ENCODE measurements at places on chromosomes 16 and 17. TPM values are rescaled to one million over a fixed set of nuclear protein-coding genes. Genes with fewer than 3 reads are reported as not detected.

- no peak for ATAC-seq
These were observed 388.2 kb upstream of the MAF start for GRCh38 chr16:79988721-79989220.

- no peak for ATAC-seq
These were observed 24.1 kb downstream of the SLC6A4 start for GRCh38 chr17:30211371-30211770.

DNA sequence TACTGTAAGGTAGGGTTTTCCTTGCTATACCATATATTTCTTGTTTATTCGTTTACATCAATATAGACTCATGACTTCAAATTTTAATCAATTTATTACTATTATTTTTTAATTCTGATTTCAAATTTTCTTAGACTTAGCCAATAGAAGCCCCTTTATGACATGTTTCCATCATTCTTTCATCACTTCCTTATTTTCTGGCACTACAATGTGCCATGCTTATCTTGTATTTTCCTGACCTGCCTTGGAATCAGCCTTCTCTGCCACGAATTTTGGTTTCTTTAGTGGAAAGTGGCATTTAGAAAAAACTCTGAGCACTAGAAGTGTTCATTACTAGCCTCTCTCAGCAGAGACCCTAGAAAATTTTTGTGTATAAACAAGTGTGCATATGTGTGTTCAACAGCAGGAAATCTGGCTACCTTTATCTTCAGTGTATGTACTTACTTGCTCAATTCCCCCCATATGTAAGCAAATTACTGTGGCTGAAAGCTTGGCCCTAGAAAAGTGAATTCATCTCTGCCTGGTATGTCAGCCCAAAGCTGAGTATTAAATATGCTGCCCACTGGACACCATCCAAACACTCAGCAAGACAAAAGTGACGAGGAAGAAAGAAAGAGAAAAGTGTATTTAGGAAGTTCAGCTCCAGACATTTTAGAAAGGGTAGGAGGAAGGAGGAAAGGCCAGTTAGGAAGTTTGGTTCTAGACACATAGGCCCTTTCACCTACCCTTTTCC is 4.0 kb downstream of the STXBP4 start:
- no peak for ATAC-seq

- ATAC-seq, result no peak
These were observed 221.6 kb downstream of the FTO start for GRCh38 chr16:53925526-53925925.

DNA sequence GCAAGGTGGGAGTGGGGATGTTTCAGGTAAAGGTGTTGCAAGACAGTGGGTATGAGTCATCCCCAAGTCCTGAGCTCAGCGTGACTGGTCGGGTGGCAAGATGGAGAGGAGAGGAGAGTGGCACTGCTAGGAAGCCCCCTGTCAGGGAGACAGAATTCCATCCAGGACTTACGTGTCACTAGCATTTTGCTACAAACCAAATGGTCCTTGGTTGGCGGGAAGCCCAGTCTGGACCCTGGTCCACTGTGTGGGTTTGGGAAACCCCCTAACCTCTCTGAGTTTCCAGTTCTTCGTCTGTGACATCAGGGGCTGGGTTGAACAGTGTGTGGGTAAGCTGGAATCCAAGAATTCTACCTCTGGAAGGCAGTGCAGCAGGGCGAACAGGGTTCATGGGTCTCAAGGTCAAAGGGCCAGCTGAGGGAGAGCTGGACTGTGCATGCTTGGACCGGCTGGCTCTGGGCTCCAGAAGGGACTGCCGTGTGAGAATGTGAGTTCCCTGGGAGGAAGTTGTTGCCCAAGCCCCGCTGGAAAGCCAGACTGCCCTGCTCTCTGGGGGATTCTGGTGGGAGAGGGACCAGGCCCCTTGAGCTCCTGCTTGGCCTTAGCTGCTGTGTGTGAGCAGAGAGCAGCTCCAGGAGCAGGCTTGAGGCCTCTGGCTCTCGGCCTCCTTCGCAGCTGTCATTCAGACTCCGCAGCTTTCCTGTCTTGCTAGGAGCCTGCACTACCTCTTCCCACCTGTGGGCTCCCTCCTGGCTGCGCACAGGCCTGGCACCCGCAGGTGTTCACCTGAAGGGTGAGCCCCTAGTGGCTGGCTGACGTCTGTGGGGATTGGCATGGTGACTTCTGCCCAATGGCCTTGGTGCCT is 84.6 kb downstream of the NT5M start:
- ATAC-seq, result peak; percentile 20

GRCh38 chr17:71273441-71273840 is 847.4 kb upstream of the SOX9 start:
- no peak for ATAC-seq

DNA sequence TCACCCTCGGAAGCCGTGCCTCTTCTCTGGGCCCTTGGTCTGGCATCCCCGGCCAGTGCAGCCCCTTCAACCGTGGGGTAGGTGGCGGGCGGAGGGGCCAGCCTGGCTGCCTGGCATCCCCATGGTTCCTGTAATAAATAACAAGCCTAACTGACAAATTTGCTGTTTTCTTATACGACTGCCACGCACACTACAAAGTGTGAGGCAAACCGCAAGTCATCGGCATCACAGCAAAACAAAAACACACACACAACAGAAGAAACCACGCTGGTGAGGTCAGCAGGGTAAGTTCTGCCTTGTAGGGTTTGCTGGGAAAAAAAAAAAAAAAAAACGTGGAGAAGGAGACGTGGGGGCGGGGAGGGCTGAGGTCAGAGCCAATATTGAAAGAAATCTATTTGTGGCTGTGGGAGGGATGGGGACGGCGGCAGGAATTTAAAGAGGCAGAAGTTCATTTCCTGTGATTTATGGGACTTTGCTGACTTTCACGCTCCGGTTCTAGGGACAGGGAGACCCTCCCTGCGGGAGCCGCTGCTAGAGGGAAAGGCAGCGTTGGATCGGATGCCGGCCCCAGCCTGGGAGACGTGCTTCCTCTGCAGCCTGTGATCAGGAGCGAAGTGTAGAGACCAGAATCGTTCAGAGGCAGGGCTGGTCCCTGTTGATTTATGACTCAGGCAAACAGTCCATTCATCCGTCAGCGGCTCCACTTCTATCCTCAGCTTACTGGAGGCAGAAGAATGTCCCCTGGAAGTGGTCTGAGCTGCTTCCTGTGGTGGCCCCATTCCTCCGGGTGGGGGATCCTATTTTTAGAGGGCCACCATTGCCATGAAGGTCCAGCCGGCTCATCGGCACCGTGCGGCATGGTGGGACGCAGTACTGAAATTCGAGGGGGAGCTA is 162.8 kb downstream of the FOXL1 start:
- peak; percentile 95 for ATAC-seq

- ATAC-seq, result no peak
These were observed 216.3 kb upstream of the PSMD7 start for GRCh38 chr16:74080311-74080710.

DNA sequence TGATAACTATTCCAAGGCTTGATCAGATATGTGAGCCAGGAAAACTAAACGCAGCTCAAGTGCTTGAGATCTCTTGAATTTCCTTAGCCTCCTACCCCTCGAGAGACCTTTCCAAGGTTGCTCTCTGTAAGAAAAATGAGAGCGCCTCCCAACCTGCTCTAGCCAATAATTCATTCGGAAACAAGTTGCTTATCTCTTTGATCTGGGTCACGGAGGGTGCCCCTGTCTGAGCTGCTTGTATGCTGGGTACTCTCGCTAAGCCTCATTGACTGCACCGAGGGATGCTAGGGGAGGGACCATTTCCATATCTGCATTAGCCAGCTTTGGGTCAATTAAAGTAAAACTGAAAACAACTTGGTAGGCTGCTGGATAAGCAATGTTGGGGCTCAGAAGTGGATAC is 70.1 kb upstream of the SHISA6 start:
- no peak for ATAC-seq

Gene UBALD2
- total RNA-seq, result 34.6 TPM

Gene CRYBA1
- not detected for total RNA-seq

Gene ATP2A1
- total RNA-seq, result 5.1 TPM

Gene HLF
- 0.90 TPM for total RNA-seq

Gene DPEP3
- not detected for total RNA-seq
